ENCODE measurements at places on chromosomes 6 and 20. TPM values are rescaled to one million over a fixed set of nuclear protein-coding genes. Genes with fewer than 3 reads are reported as not detected.

SGK2 gene
- 16.5 TPM for polyA plus RNA-seq

COL9A3 gene
- polyA plus RNA-seq = 5.1 TPM

HDGFL1 gene
- not detected for polyA plus RNA-seq

SLC44A4 gene
- 1.3 TPM for polyA plus RNA-seq

PPP1R3G gene
- 0.22 TPM for polyA plus RNA-seq

TOMM34 gene
- 10.8 TPM for polyA plus RNA-seq

MUC22 gene
- not detected for polyA plus RNA-seq

DAAM2 gene
- polyA plus RNA-seq = 16.7 TPM

CFAP61 gene
- not detected for polyA plus RNA-seq

NKAIN2 gene
- not detected for polyA plus RNA-seq

DEFB132 gene
- polyA plus RNA-seq = 0.06 TPM

KIF25 gene
- 0.22 TPM for polyA plus RNA-seq

SPEF1 gene
- polyA plus RNA-seq = 0.09 TPM

CDH4 gene
- 0.11 TPM for polyA plus RNA-seq

ELOVL2 gene
- polyA plus RNA-seq = 0.79 TPM

CTAGE9 gene
- 0.02 TPM for polyA plus RNA-seq

COL21A1 gene
- polyA plus RNA-seq = 0.38 TPM

YTHDF1 gene
- polyA plus RNA-seq = 10.6 TPM

FAM83C gene
- 0.03 TPM for polyA plus RNA-seq

DUSP15 gene
- 1.1 TPM for polyA plus RNA-seq

ERVFRD-1 gene
- polyA plus RNA-seq = not detected

COL20A1 gene
- not detected for polyA plus RNA-seq

LBP gene
- 53.7 TPM for polyA plus RNA-seq

HLA-DQB1 gene
- 73.5 TPM for polyA plus RNA-seq

FABP7 gene
- polyA plus RNA-seq = 0.08 TPM

PKHD1 gene
- polyA plus RNA-seq = not detected

SEMG1 gene
- polyA plus RNA-seq = not detected

SYNGAP1 gene
- polyA plus RNA-seq = 7.2 TPM

RBM24 gene
- polyA plus RNA-seq = 1.2 TPM

PSMA7 gene
- 519 TPM for polyA plus RNA-seq

MAPK13 gene
- 35.1 TPM for polyA plus RNA-seq

OR2J3 gene
- polyA plus RNA-seq = not detected

KCNB1 gene
- 4.2 TPM for polyA plus RNA-seq

TRIM15 gene
- not detected for polyA plus RNA-seq

ZSWIM3 gene
- 1.1 TPM for polyA plus RNA-seq

OSER1 gene
- 18.8 TPM for polyA plus RNA-seq

CAGE1 gene
- not detected for polyA plus RNA-seq

MEI4 gene
- polyA plus RNA-seq = 0.41 TPM

PAK5 gene
- not detected for polyA plus RNA-seq

PSORS1C2 gene
- 0.07 TPM for polyA plus RNA-seq

OPRM1 gene
- not detected for polyA plus RNA-seq

SLC13A3 gene
- 0.48 TPM for polyA plus RNA-seq

ELOVL4 gene
- 0.25 TPM for polyA plus RNA-seq

SIRPB1 gene
- polyA plus RNA-seq = 3.5 TPM

SLC17A1 gene
- not detected for polyA plus RNA-seq

CNKSR3 gene
- polyA plus RNA-seq = 6.8 TPM

PM20D2 gene
- 4.0 TPM for polyA plus RNA-seq

PDYN gene
- not detected for polyA plus RNA-seq
